ENCODE measurements at places on chromosomes 12 and 14.

- DNase-seq: no peak
Observed at GRCh38 chr14:34179727-34180126, 228.9 kb upstream of the EGLN3 start.

DNA sequence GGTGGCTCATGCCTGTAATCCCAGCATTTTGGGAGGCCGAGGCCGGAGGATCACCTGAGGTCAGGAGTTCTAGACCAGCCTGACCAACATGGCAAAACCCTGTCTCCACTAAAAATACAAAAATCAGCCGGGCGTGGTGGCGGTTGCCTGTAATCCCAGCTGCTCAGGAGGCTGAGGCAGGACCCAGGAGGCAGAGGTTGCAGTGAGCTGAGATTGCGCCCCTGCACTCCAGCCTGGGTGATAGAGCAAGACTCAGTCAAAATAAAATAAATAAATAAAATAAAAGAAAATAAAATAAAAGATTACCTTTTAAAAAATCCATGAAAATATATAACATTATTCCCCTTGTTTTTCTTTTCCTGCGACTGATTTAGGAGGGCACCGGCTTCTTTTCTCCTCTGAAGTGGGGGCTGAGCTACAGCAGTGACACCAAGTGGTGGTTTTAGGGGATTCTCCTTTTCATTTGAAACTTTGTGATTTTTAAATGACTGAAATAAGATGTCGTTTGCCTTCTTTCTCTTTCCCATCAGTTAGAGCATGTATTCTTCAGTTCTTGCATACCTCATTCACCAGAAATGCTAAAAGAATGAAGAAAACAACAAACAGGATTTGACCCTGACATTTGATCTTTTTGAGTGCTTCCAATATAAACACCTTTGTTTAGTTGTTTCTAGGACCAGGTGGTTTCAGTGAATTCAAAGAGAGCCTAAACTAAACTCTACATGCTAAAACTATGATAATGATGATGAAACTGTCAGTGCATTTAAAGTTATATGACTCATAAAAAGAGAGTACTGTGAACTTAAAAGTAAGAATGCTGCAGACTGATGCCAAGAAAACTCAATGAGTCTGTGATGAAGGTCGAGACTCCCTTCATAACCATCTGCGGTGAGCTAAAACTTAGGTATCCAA, 22.6 kb upstream of the PKP2 start:
- DNase-seq: peak; percentile 67

DNA sequence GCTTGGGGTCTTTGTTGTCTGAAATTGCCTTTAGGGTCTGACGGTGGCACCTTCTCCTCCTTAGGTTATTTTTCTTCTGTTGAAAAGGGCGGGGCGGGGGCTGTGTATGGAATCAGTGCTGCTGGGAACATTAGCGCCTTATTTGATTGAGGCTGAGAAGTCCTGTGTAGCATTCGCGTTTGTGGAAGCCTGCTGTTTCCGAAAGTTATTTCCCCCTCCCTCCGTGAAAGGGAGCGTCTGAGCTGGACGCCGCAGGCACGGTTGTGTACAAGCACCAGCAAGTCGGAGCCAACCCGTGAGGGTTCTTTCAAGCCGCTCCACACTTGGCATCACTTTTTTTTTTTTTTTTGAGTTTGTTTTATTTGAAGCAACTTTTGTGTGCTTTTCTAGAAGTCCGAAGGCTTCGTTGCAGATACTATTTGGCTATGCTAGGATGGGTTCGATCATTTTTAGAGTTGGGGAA, 1.1 kb downstream of the SYNE2 start:
- peak; percentile 69 for DNase-seq

DNA sequence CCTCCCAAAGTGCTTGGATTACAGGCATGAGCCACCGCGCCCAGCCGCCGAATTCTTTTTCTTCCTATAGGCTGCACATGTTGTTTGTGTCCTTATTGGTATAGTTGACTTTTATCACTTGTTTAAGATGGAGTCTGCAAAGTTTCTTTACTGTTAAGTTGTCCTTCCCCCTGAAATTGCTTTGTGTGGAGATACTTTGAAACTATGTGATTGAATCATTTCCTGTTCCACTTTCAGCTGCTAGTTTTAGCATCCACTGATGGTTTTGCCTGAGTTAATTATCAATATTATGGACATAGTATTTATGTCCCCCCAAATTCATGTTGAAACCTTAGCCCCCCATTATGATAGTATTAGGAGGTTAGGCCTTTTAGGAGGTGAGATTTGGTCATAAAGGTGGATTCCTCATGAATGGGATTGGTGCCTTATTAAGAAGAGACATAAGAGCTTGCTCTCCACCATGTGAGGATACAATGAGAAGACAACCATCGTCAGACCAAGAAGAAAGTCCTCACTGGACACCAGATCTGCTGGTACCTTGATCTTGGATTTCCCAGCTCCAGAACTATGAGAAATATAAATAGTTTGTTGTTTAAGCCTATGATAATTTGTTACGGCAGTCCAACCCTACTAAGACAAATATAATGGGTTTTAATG, 34.9 kb downstream of the PPHLN1 start:
- peak; percentile 17 for DNase-seq

GRCh38 chr12:50073206-50073605, 11.9 kb upstream of the SMARCD1 start:
- no peak for DNase-seq
